ENCODE measurements at places on chromosomes 3 and 15.
A peak's percentile ranks its signal among the peaks of the same experiment; 100 is the strongest.

DNA sequence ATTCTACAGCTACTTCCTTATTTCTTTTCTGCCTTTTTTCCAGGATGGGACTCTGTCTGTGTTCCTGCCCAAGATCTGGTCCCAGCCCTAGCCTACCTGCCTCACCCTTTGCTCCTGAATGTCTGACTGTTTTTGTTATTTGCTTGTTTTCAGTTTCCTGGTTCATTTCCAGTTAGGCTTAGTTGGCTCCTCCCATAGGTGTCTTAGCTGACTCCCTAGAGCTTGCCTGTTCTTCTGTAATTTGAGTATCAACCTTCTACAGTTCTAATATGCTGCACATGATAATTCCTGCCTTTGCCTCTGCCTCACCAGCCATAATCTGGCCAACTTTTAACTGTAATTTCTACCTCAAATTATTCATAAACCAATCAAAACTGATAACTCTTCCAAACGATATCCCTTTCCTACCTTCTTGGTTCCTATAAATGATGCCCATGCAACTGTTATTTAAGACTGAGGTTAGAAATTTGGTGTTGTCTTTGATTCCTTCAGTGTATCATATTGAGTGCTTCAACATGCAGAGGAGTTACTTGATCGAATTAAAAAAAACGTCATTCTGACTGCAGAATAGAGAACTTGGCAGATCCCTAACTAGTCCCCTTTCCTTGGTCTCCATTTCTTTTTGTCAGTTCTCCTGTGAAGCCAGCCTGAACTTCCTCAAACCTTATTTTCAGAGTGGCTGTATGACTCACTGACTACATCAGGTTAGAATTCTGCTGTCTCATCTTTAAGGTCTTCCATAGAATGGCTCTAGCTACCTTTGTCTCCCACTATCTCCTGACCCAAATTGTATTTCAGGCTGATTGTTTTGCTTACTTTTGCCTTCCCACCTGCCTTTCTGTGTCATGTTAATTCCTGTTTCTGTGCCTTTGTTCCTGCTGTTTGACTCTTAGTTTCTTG lies 8.4 kb downstream of the GOLM2 start:
- DNase-seq: peak; percentile 54

GRCh38 chr15:61777689-61778088 lies 282.6 kb downstream of the VPS13C start:
- no peak for DNase-seq

- DNase-seq: no peak
Observed at GRCh38 chr3:198070871-198071270, 110.9 kb downstream of the LMLN start.

GRCh38 chr15:64144192-64144564 lies 7.4 kb upstream of the SNX22 start:
- no peak for DNase-seq

DNA sequence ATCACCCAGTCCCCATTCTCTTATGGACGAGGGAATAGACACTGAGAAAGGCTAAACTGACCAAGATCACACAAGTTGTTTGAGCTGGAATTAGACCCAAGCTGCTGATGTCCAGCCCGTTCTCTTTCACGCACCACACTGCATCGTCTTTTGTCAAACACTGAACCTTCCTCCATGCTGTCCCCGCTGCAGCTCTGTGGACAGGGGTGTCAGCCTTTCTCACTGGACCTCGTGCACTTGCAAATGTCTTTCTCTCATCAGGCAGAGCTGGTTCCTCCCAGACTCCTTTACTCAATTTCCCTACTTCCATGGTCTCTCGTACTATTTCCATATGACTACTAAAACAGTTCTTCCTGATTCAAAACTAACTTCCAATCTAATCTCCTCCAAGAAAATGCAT lies 161.6 kb downstream of the MEIS2 start:
- DNase-seq: no peak

GRCh38 chr3:52779011-52779836 lies 1.8 kb downstream of the ITIH1 start:
- no peak for DNase-seq

- peak; percentile 18 for DNase-seq
Observed at GRCh38 chr3:38960953-38961622, 90.7 kb downstream of the SCN11A start.

DNA sequence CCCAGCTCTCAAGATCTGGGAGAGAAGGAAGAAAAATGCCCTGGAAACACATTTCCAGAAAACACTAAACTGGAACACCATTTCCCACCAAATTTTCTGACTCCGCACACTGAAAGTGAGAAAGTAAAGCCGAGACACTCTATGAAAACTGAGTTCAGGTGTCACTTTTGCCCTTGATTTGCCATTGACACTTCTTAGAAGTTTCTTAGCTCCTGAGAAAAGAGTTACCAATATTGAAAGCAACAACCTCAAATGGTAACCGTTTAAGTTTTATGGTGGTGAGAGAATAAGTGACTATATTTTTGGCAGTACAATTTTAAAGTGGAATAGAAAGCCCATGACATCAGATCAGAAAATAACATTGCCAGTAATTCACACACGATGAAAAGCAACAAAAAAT lies 39.0 kb downstream of the CD86 start:
- no peak for DNase-seq

GRCh38 chr15:42106288-42106687 lies 11.9 kb upstream of the PLA2G4D start:
- DNase-seq: no peak

- DNase-seq: no peak
Observed at GRCh38 chr3:139416275-139416674, 26.8 kb upstream of the COPB2 start.

DNA sequence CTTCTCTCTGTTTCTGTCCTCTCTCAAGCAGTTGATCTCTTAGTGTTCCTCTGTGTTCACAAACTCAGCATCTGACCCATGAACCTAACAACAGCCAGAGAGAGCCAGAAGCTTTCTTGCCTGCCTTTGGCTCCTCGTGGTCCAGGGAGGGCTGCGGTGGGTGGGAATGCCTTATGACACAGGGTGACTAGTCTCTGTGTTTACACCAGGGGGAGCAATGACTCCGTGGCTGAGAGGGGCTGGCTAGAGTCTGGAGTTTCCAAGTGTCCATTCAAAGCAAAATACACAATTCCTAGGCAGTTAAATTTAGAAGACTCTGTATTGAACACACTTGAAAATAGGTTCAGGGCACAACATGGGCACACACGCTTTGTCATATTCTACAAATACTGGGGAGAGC lies 370.0 kb upstream of the FRG2C start:
- peak; percentile 28 for DNase-seq

- DNase-seq: no peak
Observed at GRCh38 chr3:149095487-149095886, 9.2 kb upstream of the HLTF start.

DNA sequence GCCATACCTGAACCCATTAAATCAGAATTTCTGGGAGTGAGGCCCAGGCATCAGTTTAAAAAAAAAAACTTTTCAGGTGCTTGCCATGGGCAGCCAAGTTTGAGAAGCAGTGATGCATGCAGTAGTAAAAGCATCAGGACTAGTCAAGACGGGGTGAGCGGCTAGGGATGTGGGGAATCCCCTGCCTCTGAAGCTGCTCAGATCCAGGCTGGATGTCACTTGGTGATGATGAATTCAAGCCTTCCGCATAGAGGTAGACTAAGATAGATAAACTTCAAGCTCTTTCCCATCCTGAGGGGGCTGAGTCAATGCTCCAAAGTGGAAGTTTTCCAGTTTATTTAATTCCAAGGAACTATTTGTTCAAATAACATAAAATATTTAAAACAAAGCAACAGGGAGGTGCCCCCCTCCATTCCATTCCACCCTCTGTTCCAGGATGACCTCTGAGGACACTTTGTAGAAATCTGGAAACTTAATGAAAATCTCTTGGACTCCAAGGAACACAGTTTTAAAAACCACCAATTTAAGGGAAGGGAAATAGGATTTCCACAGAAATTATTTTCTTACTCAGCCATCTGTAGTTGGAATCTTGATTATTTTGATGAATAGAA lies 100.4 kb upstream of the NR2E3 start:
- no peak for DNase-seq

- DNase-seq: no peak
Observed at GRCh38 chr15:48366584-48367312, 35.5 kb downstream of the DUT start.

DNA sequence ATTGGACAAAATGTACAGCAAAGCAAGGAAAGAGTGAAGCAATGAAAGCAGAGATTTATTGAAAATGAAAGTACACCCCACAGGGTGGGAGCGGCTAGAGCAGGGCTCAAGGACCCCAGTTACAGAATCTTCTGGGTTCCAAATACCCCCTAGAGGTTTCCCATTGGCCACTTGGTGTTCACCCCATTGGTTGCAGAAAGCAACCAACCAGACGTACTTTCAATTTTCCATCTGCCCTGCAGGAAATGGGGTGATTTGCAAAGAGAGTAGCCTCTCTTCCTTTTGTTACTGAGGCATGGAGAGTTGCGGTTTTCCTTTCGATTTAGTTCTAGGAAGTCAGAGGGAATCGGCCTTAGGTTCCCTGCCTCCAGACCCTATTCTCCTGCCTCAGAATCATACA lies 2.4 kb downstream of the PML start:
- DNase-seq: no peak

Measured in fibroblast of skin of right quadriceps (primary cell).